Activated naive CD4-positive, alpha-beta T cell treated with anti-CD3 and anti-CD28 coated beads, Interleukin-2, amount 50 U/mL, for 72 hours (primary cell): ENCODE measurements at places on chromosomes 2 and 18.
A peak's percentile ranks its signal among the peaks of the same experiment; 100 is the strongest.

DNA sequence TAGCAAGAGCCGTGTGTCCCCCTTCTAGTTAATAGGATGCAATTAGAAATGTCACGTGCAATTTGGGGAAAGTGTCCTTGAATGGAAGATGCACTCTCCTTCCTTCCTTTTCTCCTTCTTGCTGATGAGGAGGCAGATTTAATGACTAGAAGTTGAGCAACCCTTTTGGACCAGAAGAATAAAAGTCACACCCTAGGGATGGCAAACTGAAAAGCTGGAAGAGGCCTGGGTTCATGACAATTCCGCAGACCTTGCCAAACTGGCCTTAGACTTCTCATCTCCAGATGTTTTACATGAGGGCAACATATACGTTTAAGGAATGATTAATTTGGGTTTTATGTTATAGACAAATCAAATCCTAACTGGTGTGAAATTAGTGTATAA is 38.6 kb upstream of the NCOA1 start:
- DNase-seq = no peak

DNA sequence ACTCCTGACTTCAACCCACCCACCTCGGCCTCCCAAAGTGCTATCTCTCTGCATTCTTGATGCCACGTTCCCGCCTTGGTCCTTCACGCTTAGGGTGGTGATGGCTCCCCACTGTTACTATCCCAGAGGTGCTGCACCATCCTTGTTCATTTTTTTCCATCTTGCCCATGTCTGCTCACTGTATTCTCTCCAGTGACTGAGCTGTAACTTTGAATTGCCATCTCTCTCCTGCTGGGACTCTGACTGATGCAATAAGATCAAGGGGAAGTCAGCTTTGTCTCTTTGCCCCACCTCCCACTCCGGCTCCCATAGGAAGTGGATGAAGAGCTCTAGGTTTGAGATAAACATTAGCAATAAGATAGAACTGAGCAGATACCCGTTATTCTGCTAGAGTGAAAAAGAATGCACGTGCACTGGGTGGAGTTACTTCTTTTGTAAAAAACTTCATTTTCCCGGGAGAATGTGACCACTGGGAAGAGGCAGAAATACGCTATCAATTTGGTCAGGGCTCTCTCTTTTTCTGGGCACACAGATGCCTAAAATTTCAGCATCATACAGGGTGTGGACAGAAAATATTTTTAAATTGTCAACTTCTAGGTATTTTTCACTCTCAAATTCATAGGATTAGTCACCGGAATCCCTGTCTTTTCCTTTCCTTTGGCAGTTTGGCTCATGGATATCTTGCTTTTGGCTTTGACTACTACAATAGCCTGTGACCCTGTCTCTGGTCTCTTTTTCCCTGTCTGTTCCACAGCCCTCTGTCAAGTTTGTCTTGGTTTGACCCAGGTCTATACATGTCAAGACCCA is 105.4 kb downstream of the POLR1A start:
- DNase-seq = no peak

GRCh38 chr2:18959952-18960717 is 370.8 kb upstream of the NT5C1B start:
- no peak for DNase-seq

DNA sequence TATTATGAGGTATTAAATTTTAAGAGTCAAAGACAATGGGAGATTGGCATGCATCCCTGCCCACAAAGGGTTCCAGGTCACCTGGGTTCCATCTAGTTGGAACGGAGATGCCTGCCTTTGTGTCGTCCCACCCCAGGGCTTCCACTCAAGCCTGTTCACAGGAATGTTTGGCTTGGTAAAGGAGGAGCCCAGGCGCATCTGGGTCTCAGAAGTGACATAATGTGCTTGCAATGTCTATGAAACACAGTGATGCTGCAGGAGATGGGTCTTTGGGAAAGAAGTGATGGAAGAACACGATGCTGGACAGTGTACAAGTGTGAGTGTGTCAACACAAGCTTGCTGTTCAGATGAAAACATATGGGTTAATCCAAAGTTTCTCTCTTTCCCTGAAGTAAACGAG is 49.6 kb upstream of the ZNF396 start:
- DNase-seq = no peak

DNA sequence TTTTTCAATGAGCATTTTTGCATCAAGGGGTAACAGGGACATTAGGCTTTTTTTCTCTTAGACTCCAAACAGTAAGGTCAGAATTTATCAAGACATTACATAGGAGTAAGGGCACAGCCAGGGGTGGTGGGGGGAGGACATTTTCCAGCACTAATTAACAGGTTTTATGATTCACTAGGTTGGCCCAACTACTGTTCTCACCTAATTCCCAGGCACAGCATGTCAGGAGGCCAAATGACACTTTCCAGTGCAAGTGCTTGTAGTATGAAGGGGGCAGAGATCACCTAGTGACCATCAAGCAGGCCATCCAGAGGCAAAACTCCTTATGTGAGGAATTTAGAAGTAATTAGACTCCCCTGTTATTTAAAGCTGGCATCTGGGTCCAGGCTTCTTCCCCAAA is 3.9 kb upstream of the MBD2 start:
- DNase-seq = no peak

GRCh38 chr2:224901121-224901676 is 141.1 kb downstream of the DOCK10 start:
- no peak for DNase-seq

- DNase-seq = no peak
Measured at GRCh38 chr2:156480376-156480775, 44.2 kb downstream of the GPD2 start.

- DNase-seq = no peak
Measured at GRCh38 chr18:45654677-45655076, 39.4 kb downstream of the SLC14A2 start.

DNA sequence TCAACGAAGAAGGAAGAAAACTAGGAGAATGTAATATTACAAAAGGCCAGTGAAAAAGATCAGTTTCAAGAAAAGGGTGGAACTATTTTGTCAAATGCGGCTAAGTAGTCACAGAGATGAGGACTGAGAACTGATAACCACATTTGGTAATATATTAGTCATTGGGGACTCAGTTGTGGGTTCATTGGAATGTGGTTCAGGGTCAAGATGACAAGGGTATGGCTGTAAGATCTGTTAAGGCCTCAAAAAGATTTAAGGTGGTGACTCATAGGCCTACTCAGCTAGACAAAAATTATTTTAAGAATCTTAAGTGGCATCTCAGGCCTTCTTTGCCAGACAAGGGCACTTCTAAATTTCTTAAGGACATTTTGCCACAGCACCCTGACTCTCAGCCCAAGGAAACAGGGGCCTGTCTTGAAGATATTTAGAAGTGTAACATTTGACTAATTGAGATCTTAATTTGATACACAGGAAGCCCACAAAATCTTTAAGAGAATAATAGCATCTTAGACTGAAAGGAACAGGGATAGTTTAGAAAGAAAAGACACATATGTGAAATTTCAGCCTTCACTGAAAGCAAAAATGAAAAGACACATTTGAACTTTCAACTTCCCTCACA is 81.3 kb downstream of the STRADB start:
- peak; percentile 39 for DNase-seq

DNA sequence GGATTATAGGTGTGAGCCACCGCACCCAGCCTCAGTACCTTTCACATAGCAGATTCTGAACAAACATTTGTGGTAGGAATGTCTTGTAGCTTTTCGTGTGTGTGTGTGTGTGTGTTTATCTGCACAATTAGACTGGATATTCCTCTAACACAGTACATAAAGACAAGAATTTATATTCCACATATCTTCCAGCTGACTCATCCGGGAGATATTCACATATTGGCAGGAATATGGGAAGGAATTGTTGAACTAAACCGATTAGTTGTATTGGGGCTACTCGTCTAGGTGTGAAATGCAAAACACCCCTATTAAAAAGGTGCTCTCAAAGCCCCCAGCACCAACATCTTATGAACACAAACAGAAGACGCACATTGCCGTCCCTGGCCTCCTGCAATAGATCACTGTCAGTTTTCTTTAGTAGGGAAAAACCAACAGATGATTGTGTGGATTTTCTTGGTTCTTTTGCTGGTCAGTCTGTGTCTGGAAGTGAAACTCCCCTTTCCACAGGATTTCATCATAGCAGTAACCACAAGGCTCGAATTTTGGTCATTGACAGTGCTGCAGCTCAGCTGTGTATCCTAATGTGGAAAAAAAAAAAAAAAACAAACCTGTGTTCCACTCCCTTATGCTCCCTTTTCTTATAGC is 208.5 kb upstream of the ACVR2A start:
- no peak for DNase-seq

GRCh38 chr2:196290569-196290968 is 119.2 kb upstream of the STK17B start:
- DNase-seq = no peak

- DNase-seq = no peak
Measured at GRCh38 chr18:4230450-4231168, 224.5 kb downstream of the DLGAP1 start.

DNA sequence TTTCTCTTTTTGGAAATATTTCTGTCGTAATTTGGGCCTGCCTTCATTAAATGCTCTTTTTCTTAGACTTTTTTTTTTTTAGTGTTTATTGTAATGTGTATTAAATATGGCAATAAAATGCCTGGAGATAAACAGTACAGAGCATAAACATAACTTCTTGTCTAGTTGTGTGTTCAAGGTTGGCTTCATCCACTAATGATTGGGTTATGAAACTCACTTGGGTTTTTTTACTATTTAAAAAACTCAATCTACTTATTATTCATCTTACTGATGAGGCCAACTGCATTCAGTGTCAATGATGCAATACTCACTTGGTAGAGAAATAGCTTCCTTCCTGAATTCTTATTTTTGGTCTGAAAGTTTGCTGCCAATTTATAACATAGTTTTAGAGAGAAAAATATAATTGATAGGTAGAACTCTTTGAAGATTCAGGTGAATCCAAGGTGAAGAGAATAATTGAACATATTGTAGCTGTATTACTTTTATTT is 144.2 kb upstream of the NABP1 start:
- DNase-seq = no peak
